ENCODE measurements at places on chromosomes 7 and 10.

- DNase-seq: no peak
Measured at GRCh38 chr10:118982366-118982765, 47.1 kb upstream of the NANOS1 start.

DNA sequence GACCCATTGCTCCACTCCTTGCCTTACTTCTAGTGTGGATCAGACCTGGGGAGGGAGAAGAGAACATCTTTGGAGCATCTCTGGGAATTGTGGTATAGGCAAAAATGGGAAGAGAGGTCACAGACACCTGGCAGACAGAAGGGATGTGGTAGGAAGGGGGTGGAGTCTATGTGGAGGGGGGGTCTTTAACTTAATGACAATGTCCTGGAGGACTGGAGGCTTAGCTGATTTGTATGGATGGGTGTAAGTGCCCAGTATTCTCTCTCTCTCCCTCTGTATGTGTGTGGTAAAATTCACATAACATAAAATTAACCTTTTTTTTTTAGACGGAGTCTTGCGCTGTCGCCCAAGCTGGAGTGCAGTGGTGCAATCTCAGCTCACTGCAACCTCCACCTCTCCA is 3.1 kb upstream of the LDB1 start:
- no peak for DNase-seq

- peak; percentile 9 for DNase-seq
Measured at GRCh38 chr10:98555021-98555619, 108.4 kb upstream of the HPS1 start.

DNA sequence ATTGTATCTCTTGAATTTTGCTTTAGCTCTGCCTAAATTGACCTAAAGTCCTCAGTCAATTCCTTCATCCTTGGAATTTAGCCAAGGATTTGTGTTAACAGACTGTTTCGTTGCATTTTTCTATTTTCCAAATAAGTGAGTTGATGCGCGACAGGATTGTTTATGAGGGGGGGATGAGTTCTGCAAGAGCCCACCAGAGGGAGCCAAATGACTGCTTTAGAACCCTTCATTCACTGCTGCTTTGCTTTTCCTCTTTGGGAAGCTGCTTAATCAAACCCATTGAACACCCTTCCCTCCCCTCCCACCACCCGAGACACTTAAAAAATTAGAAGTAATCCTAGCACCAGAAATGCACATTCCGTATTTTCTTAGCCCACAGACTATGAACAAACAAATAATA is 33.7 kb upstream of the PTF1A start:
- DNase-seq: peak; percentile 32

DNA sequence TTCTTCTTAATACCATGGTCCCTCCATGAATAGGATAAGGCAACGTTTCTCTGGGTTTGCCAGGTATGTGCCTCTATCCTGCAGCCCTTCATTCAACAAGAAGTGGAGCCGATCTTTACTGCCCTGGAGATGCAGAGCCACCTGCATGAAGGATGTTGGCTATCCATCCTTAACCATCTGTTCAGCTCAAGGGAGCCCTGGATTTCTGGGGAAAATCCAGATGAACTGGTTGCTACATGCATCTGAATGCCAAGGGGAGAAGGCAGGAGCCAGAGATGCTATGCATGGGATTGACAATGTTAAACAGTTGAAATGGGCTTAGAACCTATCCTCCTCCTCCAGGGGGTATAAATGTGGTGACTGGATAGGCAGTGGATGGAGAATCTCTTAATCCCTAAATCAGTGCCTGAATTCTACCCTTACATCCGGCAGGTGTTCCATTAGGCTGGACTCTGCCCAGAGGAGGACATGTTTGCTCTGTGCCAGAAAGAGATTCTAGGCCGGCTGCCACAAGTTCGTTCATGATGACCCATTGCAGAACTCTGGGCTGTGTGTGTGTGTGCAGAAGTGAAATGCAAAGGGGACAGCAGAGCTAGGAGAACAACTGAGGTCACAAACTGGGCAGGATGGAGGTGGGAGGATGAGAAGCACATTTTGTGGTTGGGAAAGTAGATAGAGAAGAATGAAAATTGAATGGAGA is 15.6 kb downstream of the CPED1 start:
- no peak for DNase-seq

DNA sequence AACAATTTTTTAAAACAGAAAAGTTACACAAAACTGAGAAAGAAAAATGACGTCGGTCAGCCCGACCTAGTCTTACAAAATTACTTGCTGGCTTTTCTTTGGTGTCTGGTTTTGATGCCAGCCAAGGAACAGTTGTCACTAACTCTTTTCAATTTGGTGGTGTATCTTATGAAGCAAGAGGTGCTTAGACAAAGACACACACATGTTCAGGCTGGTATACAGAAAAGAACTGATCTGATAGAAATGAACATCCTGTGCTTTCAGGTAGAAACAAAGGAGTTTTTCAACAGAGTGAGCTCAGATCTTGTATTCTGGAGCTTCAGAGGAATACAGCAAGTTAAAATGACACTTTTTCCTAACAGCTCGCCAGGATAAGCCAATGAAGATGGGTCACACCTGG is 43.6 kb downstream of the PARD3 start:
- DNase-seq: no peak

DNA sequence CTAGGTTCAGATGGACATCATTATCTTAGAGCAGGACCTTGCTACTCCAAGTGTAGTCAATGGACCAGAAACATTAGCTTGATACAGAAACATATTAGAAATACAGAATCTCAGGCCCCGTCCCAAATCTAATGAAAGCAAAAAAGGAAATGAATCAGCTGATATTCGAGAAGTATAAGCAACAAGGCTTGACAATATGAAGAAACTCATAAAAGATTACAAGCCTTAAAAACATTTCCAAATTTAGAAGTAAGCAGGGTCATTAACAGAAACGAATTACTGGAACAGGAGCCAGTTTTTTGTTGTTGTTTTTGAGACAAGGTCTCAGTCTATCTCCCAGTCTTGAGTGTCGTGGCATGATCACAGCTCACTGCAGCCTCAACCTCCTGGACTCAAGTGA is 40.5 kb upstream of the GSAP start:
- DNase-seq: no peak

- DNase-seq: no peak
Measured at GRCh38 chr7:30708412-30708811, 26.2 kb upstream of the CRHR2 start.

GRCh38 chr7:27143023-27143949 is at the start of gene HOXA5:
Gene HOXA5 (minus strand): TSS chr7:27143681. CDS start chr7:27143607, 74 bp downstream.
- peak; percentile 79 for DNase-seq

DNA sequence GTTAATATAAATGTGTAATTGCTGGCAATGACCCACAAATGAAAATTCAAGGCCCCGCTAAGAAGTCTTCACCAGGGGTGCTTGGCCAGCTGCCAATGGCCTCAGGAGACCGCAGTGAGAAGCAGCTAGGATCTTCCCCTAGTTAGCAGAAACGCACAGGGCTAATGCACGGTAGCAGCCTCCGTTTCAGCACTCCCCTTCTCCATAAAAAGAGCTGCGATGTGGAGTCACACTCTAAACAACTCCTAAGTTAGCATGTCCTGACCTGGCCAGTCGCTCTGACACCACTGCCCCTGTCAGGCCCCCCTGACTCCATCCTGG is 139.0 kb downstream of the SEPTIN14 start:
- DNase-seq: no peak

GRCh38 chr7:135147341-135147898 is 452 bp upstream of the TMEM140 start:
- DNase-seq: no peak

- no peak for DNase-seq
Measured at GRCh38 chr10:22831586-22831985, 96.3 kb upstream of the ARMC3 start.

- no peak for DNase-seq
Measured at GRCh38 chr10:98419469-98420261, 4.7 kb upstream of the PYROXD2 start.

GRCh38 chr10:37384923-37385322 is 259.5 kb downstream of the ANKRD30A start:
- no peak for DNase-seq

DNA sequence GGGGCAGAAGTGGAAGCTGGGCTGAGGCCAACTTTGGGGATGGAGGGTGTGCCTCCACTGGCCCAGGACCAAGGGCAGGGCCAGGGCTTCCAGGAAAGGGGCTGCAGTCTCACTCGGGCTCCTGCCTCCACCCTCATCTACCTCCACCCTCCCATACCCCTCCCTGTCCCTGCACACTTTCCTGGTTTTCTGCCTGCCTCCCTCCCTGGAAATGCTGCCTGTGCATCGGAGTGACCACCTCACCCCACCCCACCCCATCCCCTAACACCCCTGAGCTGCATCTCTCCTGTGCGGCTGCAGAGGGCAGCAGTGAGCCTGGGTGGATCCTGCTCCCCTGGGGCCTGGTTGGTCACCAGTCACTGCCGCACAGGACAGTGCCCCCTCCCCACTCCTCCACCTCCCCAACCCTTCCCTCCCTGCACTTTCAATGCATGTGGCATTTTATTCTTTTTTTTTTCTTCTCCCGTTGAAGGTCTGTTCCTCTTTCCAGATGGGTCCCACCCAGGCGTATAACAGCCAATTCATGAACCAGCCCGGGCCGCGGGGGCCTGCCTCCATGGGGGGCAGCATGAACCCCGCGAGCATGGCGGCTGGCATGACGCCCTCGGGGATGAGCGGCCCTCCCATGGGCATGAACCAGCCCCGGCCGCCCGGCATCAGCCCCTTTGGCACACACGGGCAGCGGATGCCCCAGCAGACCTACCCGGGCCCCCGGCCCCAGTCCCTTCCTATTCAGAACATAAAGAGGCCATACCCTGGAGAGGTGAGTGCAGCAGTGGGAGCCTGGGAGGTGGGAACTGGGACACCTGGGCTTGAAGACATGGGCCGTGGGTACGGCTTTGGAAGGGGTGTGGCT is 54.1 kb upstream of the PPIF start:
- DNase-seq: no peak

GRCh38 chr7:157827045-157827862 is 490.4 kb downstream of the DNAJB6 start:
- DNase-seq: no peak

GRCh38 chr10:122543676-122544445 is 16.7 kb upstream of the DMBT1 start:
- DNase-seq: no peak

- no peak for DNase-seq
Measured at GRCh38 chr10:112979927-112980326, 29.9 kb downstream of the TCF7L2 start.

- DNase-seq: no peak
Measured at GRCh38 chr7:15836041-15836440, 149.6 kb upstream of the MEOX2 start.

- no peak for DNase-seq
Measured at GRCh38 chr10:132391676-132392020, 5.4 kb upstream of the PWWP2B start.

DNA sequence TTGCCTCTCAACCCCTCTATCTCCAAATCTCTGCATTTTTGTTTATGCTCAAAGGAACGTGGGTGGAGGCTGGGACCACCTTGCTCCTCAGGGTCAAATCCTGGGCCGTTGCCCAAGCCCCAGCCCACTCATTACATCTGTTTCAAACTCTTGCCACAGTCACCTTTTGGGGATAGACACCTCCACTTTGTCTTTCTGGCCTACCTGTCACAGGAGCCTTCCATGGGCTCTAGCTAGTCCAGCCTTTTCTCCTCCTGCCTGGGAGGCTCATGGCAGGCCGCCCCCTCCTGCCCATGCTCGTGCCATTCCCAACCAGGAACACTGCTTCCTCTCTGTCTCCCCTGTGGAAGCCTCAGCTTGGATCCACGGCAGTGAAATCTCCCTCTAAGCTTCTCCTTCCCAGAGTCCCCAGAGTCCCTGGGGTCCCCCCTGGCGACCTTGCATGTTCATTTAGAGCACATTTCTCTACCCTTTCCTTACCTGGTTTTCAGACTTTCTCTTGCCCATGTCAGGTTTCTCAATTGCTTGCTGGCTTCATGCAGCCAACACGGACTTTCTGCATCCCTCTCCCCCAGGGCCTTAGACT is 2.5 kb upstream of the ADAMTS14 start:
- no peak for DNase-seq

GRCh38 chr10:74342991-74343390 is 192.0 kb downstream of the ADK start:
- DNase-seq: no peak
